Karpas-422 (cell line): ENCODE measurements at places on chromosomes 2 and 18. TPM values are rescaled to one million over a fixed set of nuclear protein-coding genes. Genes with fewer than 3 reads are reported as not detected.
A peak's percentile ranks its signal among the peaks of the same experiment; 100 is the strongest.

The M1AP gene
- total RNA-seq, result 0.11 TPM in 1 of 2 replicates, not detected in the other

The PKDCC gene
- not detected in 2 replicates for total RNA-seq

GRCh38 chr2:85577386-85578242, at the start of gene VAMP8:
Gene VAMP8, plus strand, starts transcription at chr2:85577586. Its CDS starts 61 bp downstream, at chr2:85577647.
- H3K36me3 ChIP-seq, result peaks cover 5% of the 10 kb centered on the region; the same call in 1 of the 2 replicates
- H3K27me3 ChIP-seq, result no peaks in the 10 kb centered on the region
- peak within 1 kb of the TSS; percentile 43 for H3K27ac ChIP-seq
- peak; percentile 89 for DNase-seq

The CCDC74B gene
- 11.9 and 45.0 TPM in 2 replicates for total RNA-seq

The UGT1A4 gene
- not detected in 2 replicates for total RNA-seq

The SDC1 gene
- 11.5 and 25.1 TPM in 2 replicates for total RNA-seq

DNA sequence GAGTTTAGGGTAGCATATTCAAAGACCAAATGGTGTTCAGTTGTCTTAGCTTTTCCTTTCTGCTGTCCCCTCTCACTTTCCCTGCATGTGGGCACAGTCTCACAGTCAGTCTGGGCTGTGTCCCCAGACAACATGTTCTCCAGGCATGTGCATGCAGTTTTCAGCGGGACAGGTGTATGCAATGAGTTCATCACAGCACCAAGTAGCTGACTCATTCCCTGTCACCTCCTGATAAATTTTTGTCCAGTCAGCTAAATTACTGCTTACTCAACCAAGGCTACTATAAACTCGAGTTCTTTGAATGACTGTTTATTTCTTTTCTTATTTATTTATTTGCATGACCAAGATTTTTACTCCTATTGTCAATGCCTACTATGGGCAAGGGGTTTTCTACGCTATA, 148.8 kb upstream of the CDH19 start:
- H3K27me3 ChIP-seq, result no peaks in the 10 kb centered on the region
- no peaks in the 10 kb centered on the region for H3K36me3 ChIP-seq
- no peaks in the 10 kb centered on the region for H3K4me1 ChIP-seq
- no peak overlapping the region for H3K4me3 ChIP-seq
- no peak overlapping the region for H3K27ac ChIP-seq
